ENCODE measurements at places on chromosomes 2 and 18. TPM values are rescaled to one million over a fixed set of nuclear protein-coding genes. Genes with fewer than 3 reads are reported as not detected.

Gene HOXD3
- 0.23 TPM for polyA plus RNA-seq

Gene LYG1
- polyA plus RNA-seq, result 0.64 TPM

Gene TMEM198
- 1.3 TPM for polyA plus RNA-seq

Gene PLGLB1
- 0.22 TPM for polyA plus RNA-seq

Gene EFR3B
- polyA plus RNA-seq, result 0.07 TPM

Gene C1QL2
- not detected for polyA plus RNA-seq

Gene UPP2
- polyA plus RNA-seq, result not detected

Gene LPIN2
- polyA plus RNA-seq, result 1.6 TPM

Measured in foreskin keratinocyte (primary cell).